SW 1271 (cell line): ENCODE measurements at places on chromosomes 16 and 17.

DNA sequence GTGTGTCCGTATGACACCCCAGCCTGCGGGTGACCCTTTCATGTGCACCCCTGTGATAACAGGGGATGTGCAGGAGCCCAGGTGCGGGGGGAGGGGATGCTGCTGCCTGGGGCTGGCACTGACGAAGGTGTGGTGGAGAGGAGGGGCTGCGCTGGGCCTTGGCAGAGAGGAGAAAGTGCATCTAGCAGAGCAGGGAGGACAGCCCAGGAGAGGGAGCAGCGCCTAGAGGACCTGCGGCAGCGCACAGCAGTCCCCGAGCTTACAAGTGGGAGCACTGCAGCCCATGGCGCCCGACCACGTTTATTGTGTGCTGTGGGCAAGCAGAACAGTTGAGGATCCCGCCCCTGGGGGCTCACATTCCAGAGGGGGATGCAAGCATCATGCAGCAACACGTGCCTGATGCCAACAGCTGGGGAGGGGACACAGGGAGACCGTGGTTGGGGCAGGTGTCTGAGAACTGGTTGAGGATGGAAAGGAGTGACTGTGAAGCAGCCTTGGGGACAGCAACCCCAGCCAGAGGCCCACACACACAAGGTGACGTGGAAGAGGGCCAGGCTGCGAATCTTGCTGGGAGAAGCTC lies 10.9 kb upstream of the SLC7A5 start:
- DNase-seq, result no peak

GRCh38 chr17:38533866-38534497 lies 71.8 kb downstream of the SRCIN1 start:
- DNase-seq, result no peak

- DNase-seq, result no peak
Observed at GRCh38 chr16:76837872-76838271, 353.1 kb upstream of the MON1B start.

DNA sequence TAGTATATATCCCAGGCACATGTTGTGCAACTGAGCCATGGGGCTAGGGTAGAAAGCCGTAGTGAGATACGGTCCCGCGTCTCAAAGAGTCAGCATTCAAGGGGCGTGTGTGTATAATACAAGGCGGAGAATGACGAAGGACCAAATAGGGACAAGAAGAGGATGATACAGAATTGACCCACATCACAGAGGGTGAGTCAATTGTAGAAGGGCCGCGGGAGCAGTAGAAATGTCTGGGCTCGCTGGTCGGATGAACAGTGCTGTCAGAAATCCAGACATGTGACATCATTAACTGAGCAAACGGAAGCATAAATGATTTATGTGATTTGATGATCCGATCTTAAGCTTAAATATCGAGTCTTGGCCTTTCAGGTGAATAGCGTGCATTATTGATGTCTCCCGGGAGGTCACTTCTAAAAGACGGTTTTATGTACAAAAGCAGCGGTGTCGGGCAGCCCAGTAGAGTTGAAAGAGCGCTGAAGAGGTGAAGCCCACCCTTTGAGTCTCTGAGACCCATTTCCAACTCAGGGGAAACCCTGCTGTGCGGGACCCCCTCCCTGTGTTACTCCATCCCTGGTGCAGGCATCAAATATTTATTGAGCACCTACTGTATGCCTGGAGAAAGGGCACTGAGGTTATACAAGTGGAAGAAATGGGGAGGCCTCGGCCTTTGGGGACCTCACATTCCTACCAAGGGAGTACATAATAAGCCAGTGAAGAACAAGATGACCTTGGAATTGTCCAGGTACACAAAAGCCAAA lies 45.1 kb downstream of the ATP2C2 start:
- no peak for DNase-seq

- DNase-seq, result no peak
Observed at GRCh38 chr16:47371271-47372014, 89.4 kb downstream of the ITFG1 start.

- DNase-seq, result no peak
Observed at GRCh38 chr16:67169011-67169451, 1.3 kb upstream of the NOL3 start.

DNA sequence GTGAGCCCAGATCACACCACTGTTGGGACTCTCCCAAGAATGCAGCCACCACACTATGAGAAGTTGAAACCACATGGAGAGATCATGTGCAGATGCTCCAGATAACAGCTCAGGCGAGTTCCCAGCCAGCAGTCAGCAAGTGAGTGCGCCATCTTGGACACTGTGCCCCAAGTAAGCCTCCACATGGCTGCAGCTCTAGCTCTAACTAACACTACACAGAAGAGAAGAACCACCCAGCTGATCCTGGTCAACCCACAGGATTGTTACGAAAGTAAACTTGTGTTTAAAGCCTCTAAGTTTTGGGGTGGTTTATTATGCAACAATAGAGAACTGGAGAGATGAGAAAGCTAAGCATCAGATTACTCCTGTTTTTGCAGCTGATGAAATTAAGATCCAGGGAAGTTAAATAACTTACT lies 25.8 kb downstream of the SLC38A7 start:
- no peak for DNase-seq

GRCh38 chr17:7022781-7023571 lies at the start of gene BCL6B:
Gene BCL6B (plus strand): TSS chr17:7023050. CDS start chr17:7023672, 622 bp downstream.
- DNase-seq, result no peak

- DNase-seq, result no peak
Observed at GRCh38 chr16:50534556-50534955, 13.6 kb upstream of the NKD1 start.

DNA sequence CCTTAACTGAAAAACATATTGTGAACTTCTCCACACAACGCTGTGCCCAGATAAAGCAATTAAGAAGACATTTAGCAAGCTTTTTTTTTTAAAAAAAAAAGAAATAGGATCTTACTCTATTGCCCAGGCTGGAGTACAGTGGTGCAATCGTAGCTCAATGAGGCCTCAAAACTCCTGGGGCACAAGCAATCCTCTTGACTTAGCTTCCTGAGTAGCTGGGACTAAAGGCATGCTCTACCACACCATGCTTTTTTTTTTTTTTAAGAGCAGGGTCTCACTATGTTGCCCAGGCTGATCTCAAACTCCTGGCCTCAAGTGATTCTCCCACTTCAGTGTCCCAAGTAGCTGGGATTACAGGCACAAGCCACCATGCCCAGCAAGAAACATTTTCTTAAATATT lies 20.1 kb downstream of the AP1G1 start:
- DNase-seq, result no peak

DNA sequence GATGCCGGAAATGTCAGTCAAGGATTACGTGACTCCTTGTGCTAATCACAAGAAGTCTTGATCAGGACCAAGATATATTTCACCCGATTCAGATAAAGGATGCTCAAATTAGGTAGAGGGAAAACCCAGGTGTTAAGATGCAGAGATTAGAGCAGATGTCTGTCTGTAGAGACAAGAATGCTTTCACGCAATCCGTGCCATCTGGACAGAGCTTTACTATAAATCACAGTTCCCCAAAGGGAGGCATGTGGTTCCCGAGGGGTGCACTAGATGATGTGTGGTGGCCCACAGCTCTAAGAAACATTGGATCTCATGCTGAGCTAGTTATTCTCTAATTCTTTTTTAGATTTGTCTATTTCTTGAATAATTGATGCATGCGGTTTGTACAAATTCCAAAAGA lies 9.8 kb upstream of the MAP3K14 start:
- no peak for DNase-seq

DNA sequence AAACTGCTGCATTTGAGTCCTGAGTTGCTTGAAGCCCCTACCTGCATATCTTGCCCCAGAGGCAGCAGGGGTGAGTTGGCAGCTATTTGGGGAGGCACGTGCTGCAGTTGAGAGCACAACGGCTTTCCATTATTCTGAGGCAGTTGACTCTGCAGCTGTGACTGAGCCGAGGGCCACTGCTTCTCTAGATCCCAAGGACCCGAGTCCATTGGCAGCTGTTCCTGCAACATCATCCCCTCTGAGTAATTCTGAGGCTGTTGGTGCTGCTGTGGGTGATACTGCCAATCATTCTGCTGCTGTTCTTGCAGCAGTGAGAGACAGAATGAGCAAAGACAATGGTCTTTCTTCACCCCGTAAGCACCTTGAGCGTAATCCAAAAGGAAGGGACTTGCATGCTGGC lies 12.7 kb downstream of the TERF2IP start:
- no peak for DNase-seq

GRCh38 chr17:15106540-15106939 lies 158.6 kb downstream of the PMP22 start:
- DNase-seq, result no peak

- no peak for DNase-seq
Observed at GRCh38 chr16:11583166-11583565, 3.6 kb downstream of the LITAF start.

DNA sequence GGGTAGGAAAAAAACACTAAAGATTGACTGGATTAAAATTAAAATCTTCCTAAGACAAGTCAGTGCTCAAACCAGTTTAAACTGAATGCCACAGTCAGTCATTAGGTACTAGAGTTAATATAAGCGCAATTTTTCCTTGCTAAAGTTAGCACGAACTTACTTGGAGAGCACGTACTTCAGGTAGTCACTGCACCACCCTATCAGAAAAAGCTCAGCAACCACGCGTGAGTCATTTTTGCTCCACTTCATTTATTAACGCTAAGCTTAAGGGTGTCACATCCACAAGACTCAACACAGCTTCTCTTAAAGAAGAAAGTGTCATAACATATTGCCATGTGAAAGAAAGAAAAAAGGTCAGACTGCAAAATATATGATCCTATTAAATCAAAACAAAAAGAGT lies 53.1 kb downstream of the TEX2 start:
- DNase-seq, result no peak

DNA sequence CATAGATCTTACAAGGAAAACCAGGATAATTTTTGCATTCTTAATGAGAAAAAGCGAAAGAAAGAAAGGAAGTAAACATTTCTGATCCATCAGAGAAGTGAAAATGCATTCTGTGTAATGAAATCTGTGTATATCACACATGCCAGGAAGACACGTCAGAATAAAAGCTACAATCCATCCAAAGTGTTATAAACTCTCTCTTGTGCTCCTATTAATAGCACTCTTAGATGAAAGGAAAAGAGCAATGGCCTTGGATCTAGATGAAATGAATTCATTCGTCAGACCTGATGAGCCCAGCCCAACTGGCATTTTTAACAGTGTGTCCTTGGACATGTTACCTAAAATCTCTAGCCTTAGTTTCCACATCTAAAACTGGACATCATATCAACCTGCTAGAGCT lies 885.5 kb downstream of the CDH11 start:
- DNase-seq, result no peak

DNA sequence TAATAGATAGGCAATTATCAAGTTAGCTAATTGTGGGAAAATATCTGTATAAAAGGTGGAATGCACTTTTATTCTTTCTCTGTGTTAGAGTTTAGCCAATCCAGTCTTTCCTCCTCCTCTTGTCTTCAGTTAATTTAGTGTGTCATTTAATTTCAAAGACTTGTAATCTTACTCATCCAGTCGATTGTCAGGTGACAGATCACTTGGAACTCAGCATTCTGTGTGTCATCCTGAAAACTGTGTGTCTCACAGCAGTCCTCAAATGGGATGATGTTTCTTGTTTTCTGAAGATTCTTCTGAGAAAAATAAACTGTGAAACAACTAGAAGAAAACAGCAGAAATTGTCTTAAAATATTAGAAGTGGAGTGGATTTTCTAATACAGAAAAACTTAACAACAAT lies 290 bp upstream of the KRTAP4-1 start:
- DNase-seq, result no peak

GRCh38 chr16:15521390-15521757 lies 87.0 kb downstream of the BMERB1 start:
- no peak for DNase-seq

- no peak for DNase-seq
Observed at GRCh38 chr17:45895969-45896785, 1.8 kb downstream of the MAPT start.

GRCh38 chr16:89898201-89898967 lies 20.3 kb upstream of the MC1R start:
- no peak for DNase-seq

GRCh38 chr17:63464691-63465236 lies 12.1 kb upstream of the ACE start:
- DNase-seq, result no peak

DNA sequence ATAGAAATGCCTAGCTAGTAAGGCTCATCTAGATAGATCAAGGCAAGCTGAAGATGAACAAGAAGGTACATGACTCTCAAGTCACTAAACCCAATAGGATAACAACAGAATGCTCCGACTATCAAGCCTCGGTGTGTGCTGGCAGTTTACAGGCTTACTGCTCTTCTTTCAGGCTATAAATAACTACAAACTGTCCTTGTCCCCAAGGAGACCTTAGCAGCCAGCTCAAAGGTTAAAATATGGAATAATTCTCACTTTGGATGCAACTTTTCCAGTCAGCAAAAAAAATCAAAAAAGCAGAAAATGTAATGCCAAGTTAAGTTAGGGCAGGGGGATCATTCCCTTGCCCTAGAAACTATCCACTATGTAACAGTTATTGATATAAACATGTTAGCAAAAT lies 44.6 kb downstream of the SPOP start:
- DNase-seq, result no peak

GRCh38 chr17:27327397-27327796 lies 33.5 kb downstream of the WSB1 start:
- DNase-seq, result no peak

GRCh38 chr16:67137605-67138004 lies 13.2 kb downstream of the B3GNT9 start:
- DNase-seq, result no peak

DNA sequence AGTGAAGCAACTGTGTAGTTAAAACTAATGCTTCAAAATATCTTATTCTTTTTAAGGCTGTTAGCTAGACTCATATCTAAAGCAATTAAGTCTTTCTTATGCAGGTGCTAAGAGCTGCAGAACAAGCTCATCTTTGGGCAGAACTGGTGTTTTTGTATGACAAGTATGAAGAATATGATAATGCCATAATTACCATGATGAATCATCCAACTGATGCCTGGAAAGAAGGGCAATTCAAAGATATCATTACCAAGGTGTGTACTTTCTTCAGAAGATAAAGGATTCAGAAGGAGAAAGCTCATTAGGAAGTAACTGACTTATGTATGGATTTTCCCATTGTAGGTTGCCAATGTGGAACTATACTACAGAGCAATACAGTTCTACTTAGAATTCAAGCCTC lies 23.9 kb downstream of the PTRH2 start:
- DNase-seq, result no peak

DNA sequence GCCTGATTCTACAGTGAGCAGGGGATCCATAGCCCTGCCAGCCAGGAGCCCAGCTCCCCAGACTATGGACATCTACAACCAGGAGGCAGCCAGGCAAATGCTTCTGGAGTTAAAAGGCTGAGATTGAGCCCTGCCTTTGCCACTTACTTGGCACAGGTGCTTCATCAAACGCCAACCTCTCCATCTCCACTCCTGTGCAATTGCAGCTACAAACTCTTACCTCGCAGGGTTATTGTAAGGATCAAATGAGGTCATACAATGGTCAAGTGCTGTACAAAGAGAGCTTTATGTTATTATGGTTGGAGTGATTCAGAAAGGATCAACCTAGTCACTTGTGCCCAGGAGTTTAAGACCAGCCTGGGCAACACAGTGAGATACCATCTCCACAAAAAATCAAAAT lies 9.8 kb upstream of the MYO18A start:
- no peak for DNase-seq
